NCI-H2029 treated with DMSO at 0.1 percent for 48 hours (cell line): ENCODE measurements at places on chromosomes 6 and 20.

- DNase-seq, result no peak
Observed at GRCh38 chr20:13342469-13343242, 121.6 kb downstream of the ISM1 start.

- DNase-seq, result no peak
Observed at GRCh38 chr6:112010328-112010727, 43.6 kb upstream of the CCN6 start.

- no peak for DNase-seq
Observed at GRCh38 chr20:63961664-63962425, 5.6 kb upstream of the UCKL1 start.

DNA sequence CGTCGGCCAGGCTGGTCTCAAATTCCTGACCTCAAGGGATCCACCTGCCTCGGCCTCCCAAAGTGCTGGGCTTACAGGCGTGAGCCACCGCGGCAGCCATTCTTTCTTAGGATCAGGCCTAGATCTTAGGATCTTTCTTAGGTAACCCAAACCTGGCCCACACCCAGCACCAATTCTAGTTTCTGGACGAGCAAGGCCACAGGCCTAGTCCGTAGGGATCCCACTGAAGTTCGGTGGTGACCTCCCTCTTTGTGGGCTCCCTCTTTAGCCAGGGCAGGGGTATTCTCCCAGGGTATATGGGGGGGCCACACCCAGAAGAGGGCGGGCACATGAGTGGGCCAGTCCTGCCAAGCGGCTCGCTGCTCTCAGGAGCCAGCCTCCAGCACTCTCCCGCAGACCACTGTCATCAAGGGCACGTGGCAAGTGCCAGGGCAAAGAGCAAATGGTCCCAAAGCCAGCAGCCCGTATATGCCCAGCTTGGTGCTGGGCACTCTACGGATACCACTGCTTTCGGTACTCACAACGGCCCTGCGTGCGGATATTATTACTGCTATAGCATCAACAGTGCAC, 6.5 kb downstream of the PXDC1 start:
- no peak for DNase-seq

DNA sequence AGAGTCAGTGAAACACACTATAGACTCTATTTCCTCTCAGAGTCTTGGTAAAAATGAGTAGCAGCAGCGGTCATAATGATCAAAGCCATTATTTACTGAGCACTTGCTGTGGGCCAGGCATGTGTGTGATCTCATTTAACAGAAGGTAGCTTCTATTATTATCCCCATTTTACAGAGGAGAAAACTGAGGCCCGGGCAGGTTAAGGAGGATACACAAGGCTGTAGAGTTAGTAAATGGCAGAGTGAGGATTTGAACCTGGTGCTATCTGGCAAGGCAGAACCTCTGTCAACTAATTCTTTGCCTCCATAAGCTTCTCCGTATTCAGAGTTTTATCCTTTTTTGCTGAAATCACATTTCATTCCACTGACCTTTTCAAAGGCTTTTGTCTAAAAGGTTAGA, 122.2 kb upstream of the SALL4 start:
- no peak for DNase-seq

DNA sequence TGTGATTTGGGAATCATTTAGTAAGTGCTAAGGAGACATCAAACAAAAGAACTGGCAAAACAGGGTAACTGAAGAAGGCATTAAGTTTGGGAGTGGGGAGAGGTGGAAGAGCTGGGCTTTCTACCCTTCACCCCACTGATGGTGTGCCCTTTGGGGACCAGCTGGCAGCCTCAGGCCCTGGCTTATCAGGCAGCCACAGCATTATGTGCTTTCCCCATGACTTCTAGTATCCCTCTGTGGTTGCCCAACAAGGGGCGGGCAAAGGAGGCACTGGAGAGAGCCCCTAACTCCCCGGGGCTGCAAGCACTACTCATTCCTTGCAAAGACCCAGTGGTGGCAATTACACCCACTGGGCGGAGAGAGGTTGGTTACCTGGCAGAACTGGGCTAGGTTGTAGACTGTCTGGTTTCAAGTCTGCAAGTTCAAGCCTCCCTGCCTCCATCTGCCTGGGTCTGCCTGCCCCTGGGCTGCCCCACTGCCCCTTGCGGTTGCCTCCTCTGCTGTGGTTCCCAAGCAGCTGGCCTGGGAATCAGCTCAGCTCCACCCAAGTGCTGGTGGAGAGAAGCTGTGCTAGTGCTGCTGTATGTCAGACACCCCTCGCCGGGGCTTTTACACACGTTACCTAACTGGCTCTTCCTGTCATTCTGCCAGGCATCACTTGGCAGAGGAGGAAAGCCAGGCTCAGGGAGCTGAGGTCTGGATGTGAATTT, 29.9 kb downstream of the KCNK5 start:
- no peak for DNase-seq

- peak; percentile 91 for DNase-seq
Observed at GRCh38 chr6:14292119-14292518, 174.5 kb downstream of the CD83 start.
